ENCODE measurements at places on chromosomes 11 and 22. TPM values are rescaled to one million over a fixed set of nuclear protein-coding genes. Genes with fewer than 3 reads are reported as not detected.

Gene TIGD3
- 0.22 TPM for total RNA-seq

GRCh38 chr11:132037956-132038355 is 667.5 kb downstream of the NTM start:
- no peak overlapping the region for H3K4me3 ChIP-seq
- H3K4me1 ChIP-seq = no peaks in the 10 kb centered on the region
- H3K27me3 ChIP-seq = no peaks in the 10 kb centered on the region

DNA sequence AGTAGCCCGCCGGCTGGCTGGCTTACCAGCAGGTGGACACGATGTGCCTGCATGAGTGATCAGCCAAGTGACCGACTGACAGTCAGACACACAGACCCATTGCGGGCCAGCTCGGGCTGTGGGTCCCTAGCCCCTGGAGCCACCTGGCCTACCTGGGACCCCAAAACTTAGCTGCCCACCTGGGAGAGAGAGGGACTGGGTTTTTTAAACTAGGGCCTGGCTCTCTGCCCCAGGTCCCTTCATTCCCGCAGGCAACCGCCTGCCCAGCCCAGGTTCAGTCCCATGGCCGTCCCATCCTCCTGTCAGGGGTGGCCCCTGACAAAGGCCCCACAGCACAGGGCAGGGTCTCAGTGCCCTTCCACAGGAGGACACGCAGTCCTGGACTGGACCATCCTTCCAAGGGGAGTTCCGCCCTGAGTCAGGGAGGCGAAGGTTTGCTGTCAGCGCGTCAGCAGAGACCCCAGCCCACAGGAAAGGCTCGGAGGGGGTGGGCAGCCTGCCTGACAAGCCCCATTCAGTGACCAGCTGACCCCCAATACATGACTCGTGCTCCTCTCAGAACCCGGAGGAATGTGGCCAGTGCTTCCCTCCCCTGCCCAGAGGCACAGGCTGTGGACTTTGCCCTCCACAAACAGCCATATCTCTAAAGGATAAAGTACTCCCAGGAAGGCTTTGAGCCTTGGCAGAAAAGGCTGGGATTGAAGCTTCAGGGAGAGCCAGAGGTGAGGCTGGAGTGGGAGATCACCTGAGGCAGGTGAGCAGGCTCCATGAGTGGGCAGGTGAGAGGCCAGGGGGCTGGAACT is 8.4 kb downstream of the SLCO2B1 start:
- peaks cover 55% of the 10 kb centered on the region for H3K4me1 ChIP-seq
- H3K4me3 ChIP-seq = no peak overlapping the region
- H3K36me3 ChIP-seq = no peaks in the 10 kb centered on the region
- DNase-seq = no peak

GRCh38 chr22:33438273-33438672 is 380.1 kb upstream of the SYN3 start:
- H3K36me3 ChIP-seq = no peaks in the 10 kb centered on the region
- H3K4me1 ChIP-seq = no peaks in the 10 kb centered on the region
- no peak for DNase-seq
- no peak overlapping the region for H3K27ac ChIP-seq
- H3K27me3 ChIP-seq = no peaks in the 10 kb centered on the region

Gene PGM2L1
- total RNA-seq = 2.3 TPM

DNA sequence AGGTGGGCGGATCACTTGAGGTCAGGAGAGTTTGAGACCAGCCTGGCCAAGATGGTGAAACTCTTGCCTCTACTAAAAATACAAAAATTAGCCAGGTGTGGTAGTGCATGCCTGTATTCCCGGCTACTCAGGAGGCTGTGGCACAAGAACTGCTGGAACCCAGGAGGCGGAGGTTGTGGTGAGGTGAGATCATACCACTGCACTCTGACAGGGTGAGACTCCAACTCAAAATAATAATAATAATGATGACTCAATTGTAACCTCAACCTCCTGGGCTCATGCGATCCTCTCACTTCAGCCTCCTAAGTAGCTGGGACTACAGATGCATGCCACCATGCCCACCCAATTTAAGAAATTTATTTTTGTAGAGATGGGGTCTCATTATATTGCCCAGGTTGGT is 15.6 kb upstream of the CHRNA10 start:
- H3K4me1 ChIP-seq = peaks cover 11% of the 10 kb centered on the region
- peaks cover 91% of the 10 kb centered on the region for H3K36me3 ChIP-seq
- no peak for DNase-seq

Measured in right atrium auricular region (tissue), 2 donors.